Heart right ventricle (tissue), 16 donors: ENCODE measurements at places on chromosomes 6 and 20. TPM values are rescaled to one million over a fixed set of nuclear protein-coding genes. Genes with fewer than 3 reads are reported as not detected.

GRCh38 chr6:87755708-87756671 lies 54.0 kb upstream of the AKIRIN2 start:
- DNase-seq, result no peak
- no peak overlapping the region for H3K4me3 ChIP-seq
- H3K27me3 ChIP-seq, result no peaks in the 10 kb centered on the region
- no peak overlapping the region for H3K27ac ChIP-seq

DNA sequence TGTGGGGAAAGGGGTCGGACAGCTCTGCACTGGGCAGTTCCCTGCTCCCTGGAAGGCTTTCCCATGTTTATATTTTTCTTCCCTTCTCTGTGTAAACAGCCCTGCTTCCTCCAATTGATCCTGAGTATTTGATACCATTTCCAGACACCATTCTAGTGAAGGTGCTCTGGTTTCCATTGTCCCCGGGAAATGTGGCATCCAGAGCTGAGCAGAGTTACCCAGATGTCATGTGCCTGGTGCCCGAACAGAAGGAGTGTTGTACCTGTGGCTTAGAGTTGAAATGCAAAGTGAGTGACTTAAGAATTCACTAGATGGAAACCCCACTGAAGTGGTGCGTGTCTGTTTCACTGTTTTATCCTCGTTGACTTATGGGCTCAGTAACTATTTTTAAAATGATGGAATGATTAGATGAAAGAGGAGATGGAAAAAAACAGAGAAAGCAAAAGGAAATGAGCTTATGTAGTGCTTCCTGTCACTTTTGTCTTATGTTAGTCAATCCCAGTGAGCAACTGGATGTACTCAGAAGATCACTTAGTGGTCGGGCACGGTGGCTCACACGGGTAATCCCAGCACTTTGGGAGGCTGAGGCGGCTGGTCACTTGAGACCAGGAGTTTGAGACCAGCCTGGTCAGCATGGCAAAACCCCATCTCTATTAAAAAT lies 83.8 kb downstream of the SASH1 start:
- no peak for DNase-seq
- peak overlapping the region; percentile 1 for H3K27ac ChIP-seq
- H3K27me3 ChIP-seq, result no peaks in the 10 kb centered on the region
- H3K4me3 ChIP-seq, result no peak overlapping the region
- H3K4me1 ChIP-seq, result peaks cover 60% of the 10 kb centered on the region
- no peaks in the 10 kb centered on the region for H3K36me3 ChIP-seq

GRCh38 chr20:60228255-60228654 lies 270.0 kb downstream of the CDH26 start:
- H3K36me3 ChIP-seq, result no peaks in the 10 kb centered on the region
- H3K27ac ChIP-seq, result no peak overlapping the region
- H3K4me1 ChIP-seq, result no peaks in the 10 kb centered on the region
- DNase-seq, result no peak
- H3K27me3 ChIP-seq, result no peaks in the 10 kb centered on the region

GRCh38 chr6:13573669-13574110 lies 711 bp upstream of the SIRT5 start:
- peak overlapping the region; percentile 87 for H3K4me3 ChIP-seq
- DNase-seq, result peak; percentile 28
- H3K4me1 ChIP-seq, result peaks cover 4% of the 10 kb centered on the region

GRCh38 chr20:19218411-19218810 lies 6.0 kb downstream of the SLC24A3 start:
- H3K4me1 ChIP-seq, result no peaks in the 10 kb centered on the region
- no peaks in the 10 kb centered on the region for H3K36me3 ChIP-seq
- no peak overlapping the region for H3K27ac ChIP-seq
- peaks cover 54% of the 10 kb centered on the region for H3K27me3 ChIP-seq

GRCh38 chr6:140775061-140775460 lies 1357.7 kb upstream of the GJE1 start:
- no peak overlapping the region for H3K4me3 ChIP-seq
- DNase-seq, result no peak
- no peaks in the 10 kb centered on the region for H3K4me1 ChIP-seq
- no peaks in the 10 kb centered on the region for H3K36me3 ChIP-seq

DNA sequence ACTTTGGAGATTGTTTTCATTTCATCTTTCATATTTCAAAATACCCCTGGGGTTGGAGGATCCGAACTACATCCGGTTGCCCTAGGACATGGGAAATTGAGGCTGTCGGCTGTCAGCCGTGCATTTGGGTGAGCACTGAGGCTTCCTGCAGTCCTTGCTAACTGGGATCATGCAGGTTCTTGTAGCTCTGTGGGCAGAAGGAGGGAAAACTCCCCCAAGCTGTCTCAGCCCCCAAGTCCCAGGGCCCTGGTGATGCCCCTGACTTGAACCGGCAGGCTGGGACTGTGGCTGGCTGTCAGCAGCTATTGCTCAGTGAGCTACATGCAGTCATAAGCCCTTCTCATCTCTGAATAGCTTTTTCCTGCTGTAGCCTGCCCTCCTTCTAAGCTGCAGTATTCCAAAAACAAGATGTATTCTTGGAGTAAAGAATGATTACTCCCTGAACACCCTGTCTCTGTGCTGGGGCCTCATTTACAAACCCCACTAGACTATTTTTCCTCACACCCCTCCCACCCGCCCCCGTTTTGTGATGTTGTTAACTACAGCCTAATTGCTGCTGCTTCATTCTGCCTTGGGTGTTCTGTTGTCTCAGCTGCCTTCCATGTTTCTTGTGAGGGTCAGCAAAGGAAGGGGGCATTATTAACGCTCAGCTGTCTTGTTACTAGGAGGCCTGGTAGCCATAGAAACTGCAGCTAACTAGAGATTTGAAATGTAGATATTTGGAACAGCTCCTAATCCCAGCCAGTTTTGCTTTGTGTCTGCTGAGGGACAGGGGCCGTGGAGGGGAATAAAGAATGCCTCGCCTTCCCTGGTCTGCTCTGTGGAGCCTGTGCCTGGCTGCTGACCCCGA lies 18.1 kb downstream of the MTRES1 start:
- no peak for DNase-seq
- peaks cover 15% of the 10 kb centered on the region for H3K36me3 ChIP-seq
- H3K4me1 ChIP-seq, result no peaks in the 10 kb centered on the region
- H3K27ac ChIP-seq, result no peak overlapping the region

DNA sequence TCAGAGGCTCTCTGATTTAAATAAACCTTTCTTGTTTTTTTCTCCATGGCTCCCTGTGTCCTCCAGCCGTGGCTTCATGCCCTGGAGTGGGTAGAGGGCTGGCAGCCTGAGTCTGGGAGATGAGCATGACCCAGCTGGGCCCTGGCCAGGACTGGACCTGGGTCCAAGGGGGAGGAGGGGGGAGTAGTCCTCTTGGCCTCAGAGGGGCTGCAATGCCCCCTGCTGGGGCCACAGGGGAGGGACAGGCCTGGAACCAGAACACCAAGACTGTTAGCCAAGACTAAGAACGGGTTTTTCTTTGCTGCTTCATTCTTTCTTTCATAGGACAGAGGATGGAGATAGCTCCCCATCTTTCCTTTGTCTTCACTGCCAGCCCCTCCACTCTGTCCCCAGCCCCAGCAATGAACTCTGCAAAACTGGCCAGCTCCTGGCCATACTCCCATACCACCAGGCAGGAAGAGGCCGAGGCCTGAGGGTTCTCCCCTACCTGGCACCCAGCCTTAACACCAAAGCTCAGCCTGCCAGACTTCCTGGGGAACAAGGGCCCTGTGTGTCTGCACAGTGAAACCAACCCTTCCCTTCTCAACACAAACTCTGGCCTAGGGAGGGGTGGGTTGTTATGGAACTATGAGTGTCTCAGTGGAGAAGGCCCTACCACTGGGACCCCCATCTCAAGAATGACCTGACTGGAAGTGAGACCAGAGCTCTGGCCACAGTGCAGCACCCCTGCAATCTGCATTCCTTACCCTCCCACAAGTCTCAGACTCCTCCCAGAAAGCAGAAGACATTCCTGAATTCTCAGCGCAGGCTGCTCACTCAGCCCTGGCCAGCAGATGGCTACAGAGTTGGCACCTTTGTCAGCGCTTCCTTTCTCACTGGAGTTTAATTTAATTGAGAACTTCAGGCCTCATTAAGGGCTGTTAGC lies 11.0 kb downstream of the SLC29A1 start:
- H3K27ac ChIP-seq, result peak overlapping the region; percentile 98
- no peaks in the 10 kb centered on the region for H3K27me3 ChIP-seq
- no peak overlapping the region for H3K4me3 ChIP-seq
- DNase-seq, result peak; percentile 89

DNA sequence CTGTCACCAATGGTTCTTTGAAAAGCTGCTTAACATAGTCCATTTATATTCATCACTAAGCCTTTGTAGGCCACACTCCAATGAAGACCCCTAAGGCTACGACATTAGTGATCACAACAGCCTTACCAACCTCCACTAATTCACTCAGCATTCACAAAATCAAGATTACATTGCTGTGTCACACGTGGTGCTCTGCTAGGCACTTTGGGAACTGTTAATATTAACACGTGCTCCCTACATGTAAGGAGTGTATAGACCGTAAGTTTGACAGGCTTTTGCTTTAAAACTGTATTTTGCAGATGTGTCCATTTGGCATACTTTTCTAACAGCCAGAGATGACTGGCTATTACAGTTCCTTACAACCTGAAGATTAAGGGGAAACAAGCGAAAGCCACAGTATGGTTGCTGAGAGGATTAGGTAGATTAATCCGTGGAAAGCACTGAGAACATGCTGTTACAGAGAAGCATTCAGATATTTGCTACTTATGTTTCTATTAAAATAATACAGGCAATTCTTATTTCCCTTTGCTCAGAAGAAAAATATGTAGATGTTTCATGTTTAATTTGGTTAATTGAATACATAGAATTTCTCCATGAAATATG lies 69.7 kb downstream of the SAMD3 start:
- H3K36me3 ChIP-seq, result no peaks in the 10 kb centered on the region
- no peaks in the 10 kb centered on the region for H3K4me1 ChIP-seq
- H3K27ac ChIP-seq, result no peak overlapping the region
- H3K4me3 ChIP-seq, result no peak overlapping the region

DNA sequence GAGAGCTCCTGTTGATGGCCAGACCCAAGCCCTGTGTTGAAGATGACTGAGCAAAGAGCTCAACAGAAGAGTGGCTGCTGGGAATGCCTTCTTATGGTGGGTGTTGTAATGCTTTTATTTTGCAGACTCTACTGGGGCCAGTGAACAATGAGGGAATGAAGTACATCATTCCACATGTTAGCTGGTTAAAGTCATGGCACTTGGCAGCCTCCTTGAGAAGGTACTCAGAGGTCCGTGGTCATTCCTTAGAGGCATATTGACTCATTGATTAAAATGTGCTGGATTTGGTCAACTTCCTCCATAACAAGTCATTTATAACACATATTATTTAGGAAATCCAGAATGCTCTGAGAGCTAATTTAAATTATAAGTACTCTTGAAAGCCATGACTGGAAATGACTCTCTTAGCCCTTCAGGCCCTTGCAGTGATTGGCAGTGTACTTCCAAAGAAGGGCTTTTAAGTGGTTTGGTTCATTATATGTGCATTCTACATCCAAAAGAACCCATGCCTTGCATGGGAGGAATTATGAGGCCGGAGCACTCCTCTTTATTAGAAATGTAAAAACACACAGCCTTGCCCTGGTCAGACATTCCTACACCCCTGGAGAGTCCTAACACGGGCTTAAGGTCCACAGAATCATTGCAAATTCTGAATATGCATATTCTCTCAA lies 976.9 kb downstream of the KIF16B start:
- H3K27me3 ChIP-seq, result no peaks in the 10 kb centered on the region
- H3K4me1 ChIP-seq, result no peaks in the 10 kb centered on the region
- H3K27ac ChIP-seq, result no peak overlapping the region
- no peaks in the 10 kb centered on the region for H3K36me3 ChIP-seq

- no peaks in the 10 kb centered on the region for H3K36me3 ChIP-seq
- H3K4me1 ChIP-seq, result peaks cover 3% of the 10 kb centered on the region
- H3K4me3 ChIP-seq, result no peak overlapping the region
- no peak for DNase-seq
- H3K27ac ChIP-seq, result no peak overlapping the region
Observed at GRCh38 chr6:6414931-6415330, 94.5 kb upstream of the F13A1 start.

DNA sequence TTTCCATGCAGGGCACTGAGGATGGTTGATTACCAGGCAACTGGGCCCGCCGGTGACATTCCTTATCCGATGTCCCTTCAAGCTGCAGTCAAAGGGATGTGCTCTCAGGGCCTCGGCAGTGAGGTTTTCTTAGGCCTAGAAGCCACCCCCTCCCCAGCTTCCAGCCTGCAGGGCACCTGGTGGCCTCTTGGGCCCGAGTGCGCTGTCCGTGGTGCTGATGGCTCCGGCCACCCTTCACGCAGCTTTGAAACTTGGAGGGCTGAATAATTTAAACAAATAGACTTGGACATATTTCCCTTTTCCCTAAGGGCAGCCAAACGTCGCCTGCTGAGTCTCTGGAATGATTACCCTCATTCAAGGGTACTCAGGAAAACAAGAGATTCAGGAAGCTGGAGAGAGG lies 8.9 kb upstream of the MLN start:
- H3K36me3 ChIP-seq, result no peaks in the 10 kb centered on the region
- H3K27me3 ChIP-seq, result peaks cover 62% of the 10 kb centered on the region
- H3K4me3 ChIP-seq, result no peak overlapping the region
- no peak overlapping the region for H3K27ac ChIP-seq
- peak; percentile 45 for DNase-seq

Gene CRIP3
- 72.3 TPM for polyA plus RNA-seq

Gene LGSN
- polyA plus RNA-seq, result not detected
